Brain (organoid and tissue), 16 donors: ENCODE measurements at places on chromosomes 1 and 21. TPM values are rescaled to one million over a fixed set of nuclear protein-coding genes. Genes with fewer than 3 reads are reported as not detected.
A peak's percentile ranks its signal among the peaks of the same experiment; 100 is the strongest.

LRRN2 gene
- polyA plus RNA-seq = 9.2 TPM

DNA sequence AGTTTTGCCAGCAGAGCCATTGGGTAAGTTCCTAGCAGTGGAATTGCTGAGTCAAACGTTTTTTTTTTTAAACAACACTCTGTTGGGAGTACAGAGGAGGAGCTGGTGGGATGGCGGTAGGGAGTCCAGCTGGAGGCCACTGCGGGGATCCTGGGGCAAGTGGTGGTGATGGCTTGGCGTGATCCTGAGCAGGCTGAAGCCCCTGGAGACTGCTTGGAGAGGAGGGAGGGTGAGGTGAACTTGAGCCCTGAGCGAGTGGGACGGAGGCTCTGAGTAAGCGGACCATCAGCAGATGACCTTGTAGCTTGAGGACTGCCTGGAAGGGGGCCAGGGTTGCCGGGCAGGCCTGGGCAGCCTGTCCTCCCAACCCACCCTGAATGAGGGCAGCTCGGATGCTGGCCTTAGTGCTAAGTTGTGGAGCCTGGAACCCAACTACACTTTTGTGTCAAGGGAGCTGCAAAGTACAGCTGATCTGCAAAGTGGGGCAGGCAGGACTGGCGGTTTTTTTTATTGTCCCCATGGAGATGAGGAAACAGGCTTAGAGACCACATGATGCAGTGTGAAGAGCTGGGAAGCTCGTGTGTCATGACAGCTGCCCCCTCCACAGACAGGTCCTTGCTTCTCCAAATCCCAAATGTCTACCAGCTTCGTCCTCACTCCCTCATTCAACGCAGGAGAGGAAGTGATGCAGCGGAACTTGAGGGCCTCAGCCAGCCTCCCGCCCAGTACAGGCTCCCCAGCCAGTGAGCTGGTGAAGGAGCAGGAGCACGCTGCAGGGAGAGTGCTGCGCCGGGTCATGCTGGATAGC lies 20.2 kb downstream of the MRPL37 start:
- DNase-seq = peak; percentile 27

- DNase-seq = peak; percentile 32
Measured at GRCh38 chr1:33578557-33579448, 106.4 kb downstream of the ZSCAN20 start.

LY9 gene
- 0.15 TPM for polyA plus RNA-seq

DNA sequence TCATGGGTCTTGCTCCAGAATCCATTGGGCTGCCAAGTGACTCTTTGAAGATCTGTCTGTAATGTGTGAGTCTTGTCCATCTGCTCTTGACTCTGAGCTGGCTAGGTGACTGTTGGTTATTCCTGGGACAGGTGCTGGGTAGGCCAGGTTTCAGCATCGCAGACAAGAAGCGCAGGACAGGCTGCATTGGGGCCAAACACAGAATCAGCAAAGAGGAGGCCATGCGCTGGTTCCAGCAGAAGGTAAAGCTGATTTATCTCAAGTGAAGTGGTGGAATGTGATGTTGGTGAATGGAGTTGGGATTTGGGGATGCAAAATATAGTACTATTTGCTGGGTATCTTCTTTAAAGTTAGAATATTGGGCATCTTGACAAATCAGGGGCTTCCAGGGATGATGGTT lies 4.1 kb downstream of the RPL11 start:
- DNase-seq = no peak
